ENCODE measurements at places on chromosomes 7 and 10.

DNA sequence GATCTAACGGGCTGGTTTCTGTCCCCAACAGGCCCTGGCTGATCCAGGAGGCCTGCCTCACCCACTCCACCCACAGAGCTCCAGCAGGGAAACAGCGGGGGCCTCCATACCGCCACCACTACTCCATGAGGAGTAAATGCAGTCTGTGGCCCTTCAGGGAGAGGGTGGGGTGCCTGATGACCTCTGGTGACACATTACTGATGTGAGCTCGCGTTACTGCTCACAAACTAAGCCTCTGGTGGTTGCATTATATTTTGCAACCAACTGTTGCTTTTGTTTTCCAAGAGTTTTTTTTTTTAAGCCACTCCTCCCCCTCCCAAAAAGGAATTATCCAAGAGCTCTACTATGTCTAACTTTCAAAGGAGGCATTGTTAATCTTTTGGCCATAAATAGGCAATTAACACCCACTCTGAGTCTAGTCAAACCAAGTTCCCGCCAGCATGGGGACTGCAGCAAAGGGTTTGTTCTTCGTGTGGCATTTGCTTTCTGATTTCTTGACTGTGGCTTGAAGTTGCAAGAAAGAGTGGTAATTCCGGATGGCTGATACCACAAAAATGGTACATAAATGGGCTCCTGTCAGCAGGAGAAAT lies 72.6 kb downstream of the FAM53B start:
- H3K27me3 ChIP-seq: no peaks in the 10 kb centered on the region
- no peak overlapping the region for H3K4me3 ChIP-seq
- peak overlapping the region; percentile 47 for H3K27ac ChIP-seq
- no peaks in the 10 kb centered on the region for H3K36me3 ChIP-seq

DNA sequence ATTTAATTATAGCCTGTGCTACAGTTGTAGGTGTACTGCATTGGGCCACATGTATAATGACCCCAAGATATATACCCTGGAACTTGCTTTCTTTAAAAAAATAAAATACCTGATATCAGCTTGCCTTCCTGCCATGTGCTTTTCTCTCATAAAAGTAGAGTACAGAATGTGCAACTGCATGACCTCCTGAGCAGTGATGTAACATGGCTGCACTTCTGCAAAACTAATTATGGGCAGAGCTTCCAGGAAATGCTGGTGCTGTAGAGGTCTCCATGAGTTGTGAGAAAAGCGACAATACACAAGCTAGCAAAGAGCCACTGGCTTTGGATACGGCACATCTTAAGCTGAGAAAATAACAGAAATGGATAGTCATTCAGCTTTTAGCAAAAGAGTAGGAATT lies 6.5 kb upstream of the ERLIN1 start:
- no peak for DNase-seq
- no peak overlapping the region for H3K27ac ChIP-seq
- peaks cover 10% of the 10 kb centered on the region for H3K4me1 ChIP-seq
- H3K27me3 ChIP-seq: no peaks in the 10 kb centered on the region

- H3K27ac ChIP-seq: peak overlapping the region; percentile 92
- peak overlapping the region; percentile 88 for H3K4me3 ChIP-seq
- H3K36me3 ChIP-seq: peaks cover 40% of the 10 kb centered on the region
Measured at GRCh38 chr10:103395754-103396066, 565 bp downstream of the ATP5MK start.

DNA sequence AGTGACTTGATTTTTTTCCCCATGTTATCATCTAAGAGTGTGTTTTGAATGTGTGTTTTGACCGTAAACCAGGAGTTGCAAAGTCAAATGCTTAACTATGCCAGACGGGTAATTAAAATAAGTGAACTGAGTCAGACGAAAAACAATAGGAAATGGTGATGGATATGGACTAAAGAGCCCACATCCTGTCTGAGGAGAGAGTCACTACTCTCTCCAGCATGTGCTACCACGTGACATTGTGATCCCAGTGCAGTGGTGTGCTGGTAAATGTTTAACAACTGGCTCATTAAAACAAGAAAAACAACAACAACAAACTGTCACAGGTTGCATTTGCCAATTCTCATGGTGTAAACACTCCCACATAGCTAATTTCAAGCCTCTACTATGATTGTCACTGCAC lies 164.3 kb downstream of the SUGCT start:
- H3K4me1 ChIP-seq: no peaks in the 10 kb centered on the region
- H3K27ac ChIP-seq: no peak overlapping the region
- no peaks in the 10 kb centered on the region for H3K27me3 ChIP-seq
- no peak overlapping the region for H3K4me3 ChIP-seq

DNA sequence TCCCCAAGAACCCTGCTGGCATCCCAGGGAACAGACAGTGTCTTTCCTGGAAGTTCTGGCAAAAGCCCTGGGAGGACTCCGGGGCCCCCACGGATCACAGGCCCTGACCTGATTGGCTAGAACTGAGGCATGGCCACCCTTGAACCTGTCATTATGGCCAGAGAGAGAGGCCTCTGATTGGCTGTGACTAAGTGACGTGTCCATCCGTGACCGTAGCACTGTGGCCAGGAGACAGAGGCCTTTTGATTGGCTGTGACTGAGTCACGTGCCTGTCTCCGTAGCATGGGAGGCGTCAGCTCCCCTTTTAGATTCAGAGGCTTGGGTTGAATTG lies 163.8 kb downstream of the RGS10 start:
- H3K36me3 ChIP-seq: peaks cover 9% of the 10 kb centered on the region
- H3K4me3 ChIP-seq: peak overlapping the region; percentile 26
- H3K27me3 ChIP-seq: no peaks in the 10 kb centered on the region
- DNase-seq: peak; percentile 74

DNA sequence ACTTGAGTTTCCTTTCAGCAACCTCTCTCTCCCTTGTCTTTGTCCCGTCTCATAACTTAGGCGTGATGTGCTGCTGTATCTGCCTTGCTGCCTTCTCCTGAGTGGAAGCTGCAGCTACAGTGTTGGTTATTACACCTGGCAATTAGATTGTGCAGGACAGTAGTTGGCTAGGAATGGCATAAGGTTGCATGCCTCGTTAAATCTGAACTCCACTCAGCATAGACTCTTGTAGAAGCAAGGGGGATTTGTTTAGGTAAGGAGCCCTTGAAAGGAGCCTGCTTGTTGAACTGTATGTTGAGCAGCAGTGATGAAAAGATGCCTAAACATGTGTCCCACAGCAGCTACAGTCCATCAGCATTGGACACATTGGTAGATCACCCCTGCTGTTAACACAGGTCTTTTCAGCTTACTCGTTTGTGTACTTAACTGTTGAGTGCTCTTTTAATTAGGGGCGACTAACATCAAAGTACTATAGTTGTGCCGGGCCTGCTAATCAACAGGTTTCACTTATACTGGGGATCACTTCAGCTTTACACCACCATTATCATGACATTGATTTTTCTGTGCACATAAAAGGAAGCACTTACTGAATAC lies 225.0 kb downstream of the AUTS2 start:
- H3K36me3 ChIP-seq: no peaks in the 10 kb centered on the region
- peaks cover 6% of the 10 kb centered on the region for H3K4me1 ChIP-seq
- no peak overlapping the region for H3K27ac ChIP-seq
- no peak overlapping the region for H3K4me3 ChIP-seq

GRCh38 chr10:69751214-69751613 lies 50.5 kb upstream of the COL13A1 start:
- no peak overlapping the region for H3K27ac ChIP-seq
- no peaks in the 10 kb centered on the region for H3K27me3 ChIP-seq
- DNase-seq: no peak
- no peak overlapping the region for H3K4me3 ChIP-seq
- no peaks in the 10 kb centered on the region for H3K4me1 ChIP-seq
- no peaks in the 10 kb centered on the region for H3K36me3 ChIP-seq

GRCh38 chr7:14073543-14073942 lies 84.1 kb upstream of the ETV1 start:
- no peak for DNase-seq
- no peaks in the 10 kb centered on the region for H3K27me3 ChIP-seq
- no peak overlapping the region for H3K4me3 ChIP-seq
- H3K4me1 ChIP-seq: no peaks in the 10 kb centered on the region

GRCh38 chr10:89887830-89888229 lies 186.4 kb downstream of the KIF20B start:
- H3K27ac ChIP-seq: no peak overlapping the region
- no peaks in the 10 kb centered on the region for H3K36me3 ChIP-seq
- no peak for DNase-seq
- H3K4me1 ChIP-seq: no peaks in the 10 kb centered on the region
- H3K4me3 ChIP-seq: no peak overlapping the region

GRCh38 chr10:77603534-77603927 lies 34.1 kb downstream of the KCNMA1 start:
- H3K27me3 ChIP-seq: no peaks in the 10 kb centered on the region
- H3K4me1 ChIP-seq: no peaks in the 10 kb centered on the region
- H3K36me3 ChIP-seq: no peaks in the 10 kb centered on the region
- DNase-seq: no peak
- H3K4me3 ChIP-seq: no peak overlapping the region

- H3K4me1 ChIP-seq: no peaks in the 10 kb centered on the region
- no peaks in the 10 kb centered on the region for H3K36me3 ChIP-seq
- no peak overlapping the region for H3K4me3 ChIP-seq
- H3K27ac ChIP-seq: no peak overlapping the region
- no peaks in the 10 kb centered on the region for H3K27me3 ChIP-seq
Measured at GRCh38 chr10:37640301-37640700, 217.1 kb downstream of the ZNF248 start.

GRCh38 chr7:1400371-1400770 lies 58.9 kb downstream of the MICALL2 start:
- peaks cover 10% of the 10 kb centered on the region for H3K27me3 ChIP-seq
- no peaks in the 10 kb centered on the region for H3K36me3 ChIP-seq
- H3K4me3 ChIP-seq: no peak overlapping the region
- H3K27ac ChIP-seq: no peak overlapping the region
- H3K4me1 ChIP-seq: no peaks in the 10 kb centered on the region

DNA sequence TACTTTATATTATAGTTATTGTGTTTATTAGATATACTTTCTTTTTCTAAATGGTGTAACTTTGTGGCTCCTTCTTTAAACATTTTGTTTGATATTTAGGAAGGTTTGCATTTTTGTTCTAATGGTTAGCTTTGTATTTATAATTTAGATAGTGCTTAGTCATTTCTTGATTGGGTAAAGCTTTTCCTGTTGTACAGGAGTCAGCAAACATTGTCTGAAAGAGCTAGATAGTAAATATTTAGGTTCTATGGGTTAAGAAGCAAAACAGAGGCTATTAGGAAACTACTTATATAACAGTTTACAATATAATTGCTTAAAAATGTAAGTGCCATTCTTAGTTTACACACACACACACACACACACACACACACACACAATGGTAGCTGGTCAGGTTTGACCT lies 70.6 kb upstream of the CCDC6 start:
- H3K4me3 ChIP-seq: no peak overlapping the region
- no peaks in the 10 kb centered on the region for H3K36me3 ChIP-seq
- DNase-seq: no peak
- H3K27ac ChIP-seq: no peak overlapping the region

GRCh38 chr7:4667776-4668509 lies 14.2 kb upstream of the FOXK1 start:
- H3K4me3 ChIP-seq: no peak overlapping the region
- no peaks in the 10 kb centered on the region for H3K27me3 ChIP-seq
- H3K4me1 ChIP-seq: no peaks in the 10 kb centered on the region
- H3K36me3 ChIP-seq: no peaks in the 10 kb centered on the region

- no peaks in the 10 kb centered on the region for H3K27me3 ChIP-seq
- no peaks in the 10 kb centered on the region for H3K4me1 ChIP-seq
- no peaks in the 10 kb centered on the region for H3K36me3 ChIP-seq
- no peak for DNase-seq
- peak overlapping the region; percentile 75 for H3K27ac ChIP-seq
Measured at GRCh38 chr7:137981668-137982067, 20.2 kb downstream of the CREB3L2 start.

DNA sequence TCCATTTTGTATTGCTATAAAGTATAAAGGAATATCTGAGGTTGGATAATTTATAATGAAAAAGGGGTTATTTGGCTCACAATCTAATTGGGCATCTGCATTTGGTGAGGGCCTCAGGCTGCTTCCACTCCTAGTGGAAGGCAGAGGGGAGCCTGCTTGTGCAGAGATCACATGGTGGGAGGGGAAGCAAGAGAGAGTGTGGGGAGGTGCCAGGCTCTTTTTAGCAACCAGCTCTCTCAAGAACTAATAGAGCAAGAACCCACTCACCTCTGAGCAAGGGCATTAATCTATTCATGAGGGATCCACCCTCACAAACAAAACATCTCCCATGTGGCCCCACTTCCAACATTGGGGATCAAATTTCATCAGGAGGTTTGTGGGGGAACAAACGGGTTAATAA lies 64.6 kb downstream of the OGDH start:
- no peak overlapping the region for H3K27ac ChIP-seq
- H3K4me1 ChIP-seq: no peaks in the 10 kb centered on the region
- H3K36me3 ChIP-seq: peaks cover 66% of the 10 kb centered on the region
- DNase-seq: peak; percentile 18
- no peak overlapping the region for H3K4me3 ChIP-seq

DNA sequence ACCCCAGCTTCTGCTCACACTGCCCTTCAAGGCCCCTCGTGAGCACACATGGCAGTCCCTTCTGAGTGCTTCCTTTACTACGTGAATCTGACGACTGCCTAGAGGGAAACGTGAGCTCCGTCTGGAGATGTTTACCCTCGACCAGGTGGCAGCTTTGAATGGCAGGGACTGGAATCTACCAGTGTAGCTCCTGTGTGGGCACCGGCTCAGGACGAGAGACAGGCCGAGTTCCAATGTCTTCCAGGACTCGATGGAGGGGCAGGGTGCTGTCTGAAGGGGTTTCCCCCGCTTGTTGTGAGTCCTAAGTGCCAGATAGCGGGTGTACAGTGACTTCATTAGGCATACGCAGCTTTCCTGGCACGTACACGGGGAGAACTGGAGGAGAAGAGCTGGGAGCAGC lies 229.9 kb downstream of the ADARB2 start:
- H3K4me3 ChIP-seq: no peak overlapping the region
- no peaks in the 10 kb centered on the region for H3K36me3 ChIP-seq
- DNase-seq: no peak

GRCh38 chr7:152180587-152180986 lies 155.1 kb downstream of the GALNT11 start:
- no peaks in the 10 kb centered on the region for H3K4me1 ChIP-seq
- no peak overlapping the region for H3K27ac ChIP-seq
- peaks cover 62% of the 10 kb centered on the region for H3K36me3 ChIP-seq

- DNase-seq: no peak
- no peak overlapping the region for H3K27ac ChIP-seq
- no peaks in the 10 kb centered on the region for H3K36me3 ChIP-seq
- H3K4me3 ChIP-seq: no peak overlapping the region
- no peaks in the 10 kb centered on the region for H3K4me1 ChIP-seq
Measured at GRCh38 chr7:78473021-78473420, 674.4 kb downstream of the PHTF2 start.

DNA sequence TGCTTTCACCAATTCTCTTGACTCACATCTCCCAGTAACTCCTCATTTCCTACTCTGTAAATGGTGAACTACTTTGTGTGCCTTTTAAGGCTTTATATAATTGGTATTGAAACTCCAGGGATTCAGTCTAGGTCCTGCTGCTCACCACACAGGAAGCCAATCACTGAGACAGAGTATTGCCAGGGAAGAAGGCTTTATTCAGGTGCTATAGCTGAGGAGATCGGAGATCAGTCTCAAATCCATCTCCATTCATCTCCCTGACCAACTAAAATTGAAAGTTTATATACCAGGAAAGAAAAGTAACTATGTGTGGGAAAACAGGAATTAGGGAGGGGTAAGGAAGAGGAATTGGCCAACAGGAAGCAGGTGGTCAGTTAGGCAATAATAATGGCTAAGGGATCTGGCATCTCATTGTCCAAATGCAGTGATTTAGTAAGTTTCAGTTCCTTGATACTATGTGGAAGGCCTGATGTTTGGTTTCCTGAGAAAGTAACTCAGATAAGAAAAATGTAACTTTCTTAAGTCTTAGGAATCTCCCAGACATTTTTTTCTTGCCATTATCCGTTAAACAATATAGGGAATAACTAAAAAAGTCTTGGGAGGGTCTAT lies 10.2 kb upstream of the SDHAF3 start:
- H3K4me3 ChIP-seq: no peak overlapping the region
- no peak overlapping the region for H3K27ac ChIP-seq
- H3K4me1 ChIP-seq: no peaks in the 10 kb centered on the region
- no peaks in the 10 kb centered on the region for H3K27me3 ChIP-seq

Measured in right atrium auricular region (tissue), 2 donors.